ENCODE measurements at places on chromosomes 6 and 20.

DNA sequence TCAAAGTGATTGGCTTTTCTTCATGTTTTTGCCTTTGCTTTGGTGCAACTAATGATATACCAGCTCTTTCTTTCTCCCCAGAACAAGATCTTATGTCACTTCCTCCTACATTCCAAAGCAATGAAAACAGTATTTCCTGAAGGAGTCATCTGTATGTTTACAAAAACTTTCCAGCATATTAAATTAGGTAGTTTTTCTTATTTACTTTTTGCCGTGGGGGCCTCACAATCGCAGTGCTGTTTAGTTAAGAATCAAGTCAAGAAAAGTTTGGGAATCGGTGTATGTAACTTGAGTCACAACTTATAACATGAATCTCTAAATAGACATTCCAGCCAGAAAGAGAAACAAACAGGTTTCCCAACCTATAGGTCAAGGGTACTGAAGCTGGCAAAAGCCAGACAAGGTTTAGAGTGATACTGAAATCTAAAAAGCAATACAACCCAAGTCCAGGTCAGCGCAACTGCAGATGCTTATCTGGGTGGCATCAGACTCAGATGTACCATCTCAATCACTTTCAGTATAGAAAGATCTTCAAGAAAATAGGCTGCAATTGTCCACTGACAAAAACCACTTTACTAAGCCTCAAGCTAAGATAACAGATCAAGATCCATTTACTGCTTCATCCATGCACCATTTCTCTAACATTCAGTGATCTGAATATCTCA, 63.6 kb downstream of the IPCEF1 start:
- no peak for DNase-seq

DNA sequence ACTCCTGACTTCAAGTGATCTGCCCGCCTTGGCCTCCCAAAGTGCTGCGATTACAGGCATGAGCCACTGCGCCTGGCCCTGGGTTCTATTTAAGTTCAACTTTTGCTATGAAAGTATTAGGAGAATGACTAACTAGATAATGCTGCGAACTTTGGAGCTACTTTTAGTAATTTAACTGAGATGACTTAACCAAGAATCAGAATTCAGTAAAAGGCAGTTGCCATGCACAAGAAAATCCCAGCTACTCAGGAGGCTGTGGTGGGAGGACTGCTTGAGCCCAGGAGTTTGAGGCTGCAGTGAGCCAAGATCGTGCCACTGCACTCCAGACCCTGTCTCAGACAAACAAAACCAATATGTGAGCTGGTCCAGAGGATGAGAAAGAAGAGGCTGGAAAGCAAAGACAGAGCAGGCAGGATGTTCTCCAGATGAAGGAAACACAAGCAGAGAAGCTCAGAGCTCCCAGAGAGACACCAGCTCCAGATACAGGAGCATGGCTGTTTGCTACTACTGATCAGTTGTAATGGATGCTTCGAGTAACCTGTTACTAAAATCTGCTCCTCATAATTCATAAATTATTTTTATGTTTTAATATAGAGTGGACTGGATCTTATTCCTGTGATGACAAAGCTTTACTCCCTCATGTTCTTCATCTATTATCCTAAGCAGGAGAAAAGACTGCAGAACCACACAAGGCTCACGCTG, 23.9 kb downstream of the ZNF217 start:
- no peak for DNase-seq

DNA sequence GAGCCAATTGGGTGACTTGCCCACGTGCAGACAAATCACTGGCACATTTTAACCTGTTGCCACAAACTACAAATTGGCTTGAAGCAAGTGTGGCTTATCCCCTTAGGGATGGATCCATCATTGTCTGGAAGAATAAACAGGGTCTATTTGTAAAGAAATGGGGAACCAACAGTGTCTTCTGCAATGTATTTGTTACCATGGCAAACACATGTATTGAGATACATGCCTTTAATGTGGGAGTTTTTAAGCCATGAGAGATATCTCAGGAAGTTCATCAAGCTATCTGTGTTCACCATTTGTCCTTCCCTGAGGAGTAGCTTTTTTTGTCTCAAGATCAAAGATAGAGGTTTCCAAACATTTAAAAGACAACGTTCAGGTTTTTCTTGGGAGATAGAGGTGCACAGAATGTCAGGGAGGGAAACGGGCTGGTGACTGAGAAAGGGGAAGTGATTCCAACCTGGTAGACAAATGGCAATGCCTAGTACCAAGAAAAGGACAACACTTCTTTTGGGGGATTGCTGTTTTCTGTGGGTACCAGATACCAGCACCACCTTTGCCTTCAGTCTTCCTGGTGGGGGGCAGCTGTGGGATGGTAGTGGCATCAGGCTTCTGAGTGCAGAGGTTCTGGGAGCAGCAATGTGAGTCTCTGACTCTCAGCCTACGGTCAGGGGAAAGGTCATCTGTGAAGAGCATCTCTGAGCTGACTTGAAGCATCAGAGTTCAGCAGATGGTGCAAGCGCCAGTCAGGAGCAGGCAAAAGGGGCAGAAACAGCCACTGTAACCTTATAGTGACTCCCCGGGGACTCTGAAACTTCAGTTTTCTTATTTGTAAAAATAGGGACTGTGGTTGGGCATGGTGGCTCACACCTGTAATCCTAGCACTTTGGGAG, 20.1 kb upstream of the BCAS1 start:
- DNase-seq = no peak

DNA sequence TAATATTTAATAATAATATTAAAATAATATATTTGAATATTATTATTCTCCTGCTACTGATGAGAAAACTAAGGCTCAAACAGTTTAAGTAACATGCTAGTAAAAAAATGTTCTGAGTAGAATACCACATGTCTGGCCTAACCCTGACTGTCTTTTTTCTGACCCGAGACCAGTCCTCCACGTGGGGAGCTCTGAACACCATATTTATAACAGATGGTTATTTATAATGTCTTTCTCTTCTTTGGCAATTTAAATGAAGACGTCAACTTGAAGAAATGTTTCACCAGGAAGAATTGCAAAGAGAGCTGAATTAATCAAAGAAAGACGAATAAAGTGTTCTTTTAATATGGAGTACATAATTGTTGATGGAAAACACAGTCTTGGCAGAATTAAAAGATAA, 82.0 kb downstream of the SLC22A3 start:
- DNase-seq = no peak

All from stimulated activated CD8-positive, alpha-beta memory T cell treated with anti-CD3 and anti-CD28 coated beads, Interleukin-7, amount 100 ng/mL, for 1 hour (primary cell).